Caco-2 (cell line): ENCODE measurements at places on chromosomes 2 and 18. TPM values are rescaled to one million over a fixed set of nuclear protein-coding genes. Genes with fewer than 3 reads are reported as not detected.

TRAK2 gene
- total RNA-seq: 21.9 and 23.2 TPM in 2 replicates

IL36A gene
- total RNA-seq: not detected in 2 replicates

C2orf81 gene
- 0.84 and 1.7 TPM in 2 replicates for total RNA-seq

SPATA3 gene
- total RNA-seq: not detected in 2 replicates

SCN9A gene
- 14.3 and 18.5 TPM in 2 replicates for total RNA-seq

IL36B gene
- not detected in 2 replicates for total RNA-seq

ALK gene
- 0.11 TPM in 1 of 2 replicates, not detected in the other for total RNA-seq

ARHGAP15 gene
- total RNA-seq: not detected in 2 replicates

GCC2 gene
- 46.2 and 49.9 TPM in 2 replicates for total RNA-seq

POTEC gene
- total RNA-seq: not detected in 2 replicates

GRCh38 chr2:167249197-167249596 is 360.9 kb downstream of the XIRP2 start:
- H3K36me3 ChIP-seq: no peaks in the 10 kb centered on the region
- no peaks in the 10 kb centered on the region for H3K27me3 ChIP-seq
- H3K4me3 ChIP-seq: no peak overlapping the region

GRCh38 chr2:201419986-201420385 is 31.3 kb downstream of the TRAK2 start:
- H3K36me3 ChIP-seq: no peaks in the 10 kb centered on the region
- no peaks in the 10 kb centered on the region for H3K27me3 ChIP-seq
- peaks cover 8% of the 10 kb centered on the region for H3K4me1 ChIP-seq
- H3K27ac ChIP-seq: no peak overlapping the region
- H3K4me3 ChIP-seq: no peak overlapping the region
- no peak for DNase-seq

DNA sequence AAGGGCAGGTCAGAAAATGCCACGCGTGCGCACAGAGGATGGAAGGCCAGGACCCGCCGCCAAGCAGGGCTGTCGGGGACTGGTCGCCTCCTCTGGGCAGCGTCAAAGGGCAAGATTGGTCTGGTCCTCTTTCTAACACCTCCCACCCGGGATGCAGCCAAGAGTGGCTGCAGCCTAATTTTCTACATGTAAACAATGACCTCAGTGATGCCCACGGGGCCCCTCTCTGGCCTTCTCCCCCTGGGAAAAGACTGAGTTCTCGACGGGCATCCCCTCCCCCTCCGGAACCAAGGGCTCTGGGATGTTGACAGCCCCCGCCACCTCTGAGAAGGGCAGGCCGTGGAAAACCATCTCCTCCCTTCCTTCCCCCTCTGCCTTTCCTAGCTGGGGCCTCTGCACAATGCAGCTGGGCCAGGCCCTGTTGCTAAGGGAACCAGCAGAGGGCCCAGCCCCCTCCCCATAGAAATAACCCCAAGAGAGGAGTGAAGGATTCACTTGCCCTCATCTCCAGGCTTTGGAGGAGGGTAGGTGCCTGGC is 80.0 kb upstream of the ZNF532 start:
- DNase-seq: peak; percentile 5
- H3K27ac ChIP-seq: peak overlapping the region; percentile 96
- no peaks in the 10 kb centered on the region for H3K27me3 ChIP-seq
- H3K36me3 ChIP-seq: no peaks in the 10 kb centered on the region

GRCh38 chr2:221994926-221995325 is 303.9 kb downstream of the PAX3 start:
- no peaks in the 10 kb centered on the region for H3K36me3 ChIP-seq
- no peak for DNase-seq
- H3K4me3 ChIP-seq: no peak overlapping the region

- no peaks in the 10 kb centered on the region for H3K4me1 ChIP-seq
- H3K4me3 ChIP-seq: no peak overlapping the region
- DNase-seq: no peak
- no peaks in the 10 kb centered on the region; the same call in 1 of the 2 replicates for H3K27me3 ChIP-seq
- H3K36me3 ChIP-seq: no peaks in the 10 kb centered on the region
- H3K27ac ChIP-seq: no peak overlapping the region
Measured at GRCh38 chr2:85865539-85866164, 23.1 kb downstream of the ST3GAL5 start.

- no peak overlapping the region for H3K4me3 ChIP-seq
- H3K27me3 ChIP-seq: no peaks in the 10 kb centered on the region
- no peaks in the 10 kb centered on the region for H3K36me3 ChIP-seq
- DNase-seq: no peak
Measured at GRCh38 chr2:200101922-200102321, 146.5 kb downstream of the MAIP1 start.

DNA sequence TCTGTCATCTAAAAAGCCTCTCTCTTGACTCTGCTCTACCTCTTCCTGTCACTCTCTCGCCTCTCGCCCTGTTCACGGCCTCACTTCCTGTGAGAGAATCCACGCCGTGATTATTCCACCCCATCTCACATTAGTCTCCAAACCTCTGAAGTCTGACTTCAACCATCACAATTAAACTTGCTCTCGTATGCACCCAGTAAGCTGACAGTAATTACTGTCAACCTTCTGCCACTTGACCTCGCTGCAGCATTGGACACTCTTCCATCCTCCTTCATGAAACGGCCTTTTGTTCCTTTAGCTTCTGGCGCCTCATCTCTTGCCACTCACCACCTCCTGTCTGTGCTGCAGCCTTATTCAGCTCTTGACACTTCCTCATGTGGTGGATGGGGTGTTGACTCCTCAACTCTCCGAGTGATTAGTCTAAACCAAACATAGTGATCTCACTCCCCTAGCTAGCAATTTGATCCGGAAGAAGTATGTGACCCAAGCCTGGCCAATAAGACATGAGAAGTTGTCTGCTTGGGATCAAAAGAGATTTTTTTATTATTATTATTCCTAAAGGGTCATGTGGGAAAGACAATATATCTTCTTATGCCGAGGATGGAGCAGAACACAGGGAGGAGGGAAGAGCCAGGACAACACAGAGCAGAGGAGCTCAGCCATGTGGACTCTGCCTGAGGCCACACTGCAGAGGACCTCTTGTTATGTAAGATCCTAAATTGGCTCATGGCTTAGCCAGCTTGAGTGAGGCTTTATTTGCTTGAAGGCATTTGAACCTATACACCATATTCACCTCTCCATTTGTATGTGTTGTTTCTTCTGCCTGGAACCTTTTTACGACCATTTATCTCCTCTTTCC is 38.4 kb upstream of the MYO1B start:
- no peaks in the 10 kb centered on the region for H3K4me1 ChIP-seq
- DNase-seq: no peak
- H3K27ac ChIP-seq: no peak overlapping the region
- H3K4me3 ChIP-seq: no peak overlapping the region
- H3K27me3 ChIP-seq: no peaks in the 10 kb centered on the region
- no peaks in the 10 kb centered on the region for H3K36me3 ChIP-seq

- H3K27ac ChIP-seq: no peak overlapping the region
- H3K4me3 ChIP-seq: no peak overlapping the region
- H3K4me1 ChIP-seq: no peaks in the 10 kb centered on the region
- H3K27me3 ChIP-seq: no peaks in the 10 kb centered on the region
- H3K36me3 ChIP-seq: no peaks in the 10 kb centered on the region
Measured at GRCh38 chr2:195447323-195447975, 209.6 kb upstream of the SLC39A10 start.

DNA sequence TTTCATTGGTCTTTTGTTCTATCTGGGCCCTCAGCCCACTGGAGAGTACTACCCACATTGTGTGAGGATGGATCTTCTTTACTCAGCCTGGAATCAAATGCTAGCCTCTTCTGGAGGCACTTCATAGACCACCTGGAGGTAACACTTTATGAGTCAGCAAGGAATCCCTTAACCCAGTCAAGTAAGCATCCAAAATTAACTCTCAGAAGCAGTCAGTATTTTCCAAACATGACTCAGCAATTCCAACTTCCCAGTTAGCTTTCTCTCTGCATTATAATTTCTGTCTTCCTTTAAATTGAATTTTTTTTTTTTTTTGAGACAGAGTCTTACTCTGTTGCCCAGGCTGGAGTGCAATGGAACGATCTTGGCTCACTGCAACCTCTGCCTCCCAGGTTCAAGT is 142.7 kb downstream of the ACKR3 start:
- H3K4me1 ChIP-seq: peaks cover 26% of the 10 kb centered on the region
- H3K27ac ChIP-seq: peak overlapping the region; percentile 71
- DNase-seq: no peak
- H3K36me3 ChIP-seq: no peaks in the 10 kb centered on the region
- H3K27me3 ChIP-seq: no peaks in the 10 kb centered on the region

GRCh38 chr2:38075507-38076151 is at the start of gene CYP1B1:
Gene CYP1B1 (minus strand): TSS chr2:38076151. CDS start chr2:38075388, 763 bp downstream.
- peak within 1 kb of the TSS; percentile 76 for H3K27ac ChIP-seq
- H3K27me3 ChIP-seq: no peaks in the 10 kb centered on the region
- peak within 1 kb of the TSS; percentile 56 for H3K4me3 ChIP-seq
- no peak for DNase-seq
- no peaks in the 10 kb centered on the region for H3K36me3 ChIP-seq

- no peak overlapping the region for H3K4me3 ChIP-seq
- H3K27me3 ChIP-seq: no peaks in the 10 kb centered on the region
- H3K4me1 ChIP-seq: no peaks in the 10 kb centered on the region
- DNase-seq: no peak
Measured at GRCh38 chr2:147649998-147650397, 194.8 kb upstream of the ACVR2A start.

DNA sequence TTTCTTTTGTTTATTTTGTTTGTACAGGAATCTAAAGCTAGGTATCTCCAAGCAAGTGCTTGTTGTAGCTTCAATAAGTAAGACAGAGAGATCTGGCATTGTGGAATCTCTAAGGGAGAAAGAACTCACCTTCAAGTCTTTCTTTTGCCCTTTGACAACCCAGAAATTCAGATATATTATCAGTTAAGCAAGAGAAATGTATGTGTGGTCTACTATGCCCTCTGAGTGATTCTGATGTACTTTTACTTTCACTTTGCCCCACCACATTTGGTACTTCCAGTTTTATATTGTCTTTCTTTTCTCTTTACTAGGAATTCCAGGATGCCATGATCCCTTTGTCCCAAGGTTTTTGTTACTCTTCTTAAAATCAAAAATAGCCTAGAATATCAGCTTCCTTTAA is 259.6 kb upstream of the PIK3C3 start:
- H3K4me3 ChIP-seq: no peak overlapping the region
- no peaks in the 10 kb centered on the region for H3K36me3 ChIP-seq
- H3K4me1 ChIP-seq: no peaks in the 10 kb centered on the region
- no peak overlapping the region for H3K27ac ChIP-seq

GRCh38 chr2:218569661-218570500 is 1.2 kb downstream of the CNOT9 start:
- peak overlapping the region; percentile 86 for H3K27ac ChIP-seq
- H3K27me3 ChIP-seq: no peaks in the 10 kb centered on the region
- H3K4me3 ChIP-seq: peak overlapping the region; percentile 60
- DNase-seq: no peak
- peaks cover 15% of the 10 kb centered on the region for H3K4me1 ChIP-seq

DNA sequence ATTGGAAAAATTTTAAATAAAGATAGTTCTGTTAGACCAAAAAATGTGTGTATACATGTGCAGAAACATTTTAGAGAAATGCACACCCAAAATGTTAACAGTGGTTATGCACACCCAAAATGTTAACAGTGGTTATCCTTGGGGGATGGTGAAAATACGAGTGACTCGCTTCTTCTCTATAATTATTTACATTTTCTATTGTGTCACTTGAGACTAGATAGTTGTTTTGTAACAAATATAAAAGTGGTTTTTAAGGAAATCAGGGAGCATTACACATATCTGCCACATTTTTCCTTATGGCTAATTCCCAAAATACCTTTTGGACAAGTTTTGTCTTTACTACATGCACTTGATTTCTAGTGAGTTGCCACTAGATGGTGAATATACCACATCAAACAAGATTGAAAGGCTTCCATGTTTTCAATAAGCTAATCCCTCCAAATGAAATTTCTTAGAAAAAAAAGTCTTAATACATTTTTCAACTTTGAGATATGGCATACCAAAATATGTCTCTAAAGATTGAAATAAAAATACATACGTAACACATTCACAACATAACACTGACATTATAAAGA is 9.0 kb upstream of the HIBCH start:
- H3K27ac ChIP-seq: no peak overlapping the region
- H3K4me1 ChIP-seq: peaks cover 2% of the 10 kb centered on the region
- no peaks in the 10 kb centered on the region for H3K36me3 ChIP-seq

GRCh38 chr2:12168791-12169388 is 422.5 kb downstream of the LPIN1 start:
- 0 out of 2 replicates have a peak, but pooled peaks cover 2% of the 10 kb centered on the region for H3K27me3 ChIP-seq

DNA sequence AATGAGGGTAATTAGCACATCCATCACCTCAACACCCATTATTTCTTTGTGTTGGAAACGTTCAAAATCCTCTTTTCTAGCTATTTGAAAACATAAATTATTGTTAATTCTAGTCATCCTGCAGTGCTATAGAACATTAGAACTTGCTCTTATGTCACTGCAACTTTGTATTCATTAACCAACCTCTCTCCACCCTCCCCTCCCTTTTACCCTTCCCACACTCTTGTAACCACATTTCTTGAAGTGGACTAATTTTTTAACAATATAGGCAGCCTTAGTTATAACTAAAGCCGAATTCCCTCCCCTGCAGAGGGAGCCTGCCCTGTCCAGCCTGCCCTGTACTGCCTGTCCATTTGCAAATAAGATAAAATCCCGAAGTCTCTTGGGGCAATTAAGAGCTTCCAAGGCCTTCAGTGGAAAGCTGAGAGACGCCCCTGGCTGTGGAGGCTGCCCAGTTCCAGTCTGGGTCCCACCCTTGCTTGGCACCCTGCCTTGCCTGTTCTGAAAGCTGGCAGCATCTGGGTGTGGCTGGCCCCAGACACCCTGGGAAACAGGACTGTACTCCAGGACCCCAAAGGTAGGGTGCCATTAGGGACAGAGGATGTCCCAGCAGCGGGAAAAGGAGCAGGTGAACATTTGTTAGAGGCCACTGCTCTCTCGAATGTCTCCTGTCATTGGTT is 65.1 kb downstream of the MEX3C start:
- H3K36me3 ChIP-seq: no peaks in the 10 kb centered on the region
- no peak for DNase-seq
- H3K4me1 ChIP-seq: no peaks in the 10 kb centered on the region
- no peak overlapping the region for H3K4me3 ChIP-seq

DNA sequence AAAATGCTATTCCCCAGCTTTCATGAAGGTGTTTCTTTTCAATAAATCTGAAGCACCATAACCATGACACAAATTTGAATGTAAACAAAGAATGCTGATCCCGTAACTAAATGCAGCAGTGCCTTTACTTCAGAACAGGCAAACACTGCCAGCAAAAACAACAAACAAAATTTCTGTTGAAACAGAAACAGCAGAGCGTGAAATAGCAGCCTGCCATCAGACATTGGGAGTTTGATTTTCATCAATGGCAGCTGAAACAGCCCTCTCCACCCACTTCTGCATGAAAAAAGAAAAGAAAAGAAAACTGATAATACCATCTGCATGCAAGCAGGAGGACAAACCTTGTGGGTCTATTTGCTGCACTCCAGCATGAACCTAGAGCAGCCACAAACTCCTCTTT is 128.3 kb downstream of the CDH2 start:
- no peak overlapping the region for H3K4me3 ChIP-seq
- no peak for DNase-seq
- no peaks in the 10 kb centered on the region for H3K27me3 ChIP-seq
- no peaks in the 10 kb centered on the region for H3K4me1 ChIP-seq
- no peaks in the 10 kb centered on the region for H3K36me3 ChIP-seq

- H3K4me1 ChIP-seq: no peaks in the 10 kb centered on the region; the same call in 1 of the 2 replicates
- no peak overlapping the region for H3K27ac ChIP-seq
- DNase-seq: no peak
- peak overlapping the region; percentile 64 for H3K4me3 ChIP-seq
- no peaks in the 10 kb centered on the region for H3K27me3 ChIP-seq
Measured at GRCh38 chr18:75208155-75208835, 644 bp downstream of the PTGR3 start.

- H3K27me3 ChIP-seq: no peaks in the 10 kb centered on the region
- no peak for DNase-seq
- no peak overlapping the region for H3K27ac ChIP-seq
- no peak overlapping the region for H3K4me3 ChIP-seq
Measured at GRCh38 chr2:144999936-145000335, 480.0 kb upstream of the ZEB2 start.
